ENCODE measurements at places on chromosomes 2 and 18. TPM values are rescaled to one million over a fixed set of nuclear protein-coding genes. Genes with fewer than 3 reads are reported as not detected.

DNA sequence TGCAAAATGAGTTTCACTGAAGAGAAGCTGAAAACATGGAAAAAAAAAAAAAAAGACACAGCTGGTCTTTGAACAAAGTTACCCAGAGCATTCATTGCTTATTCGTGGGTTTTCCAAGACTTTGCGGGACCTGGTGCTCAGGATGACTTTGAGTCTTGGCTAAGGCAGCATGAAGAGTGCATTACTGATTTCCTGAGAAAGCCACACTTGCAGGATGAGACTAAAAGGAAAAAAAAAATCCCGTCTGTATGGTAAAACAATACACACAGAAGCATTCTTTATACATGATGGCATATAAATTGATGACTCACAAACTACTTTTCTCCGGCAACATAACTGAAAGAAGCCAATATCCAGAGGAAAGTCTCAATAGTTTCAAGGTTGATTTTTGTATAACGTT, 195.4 kb downstream of the SPP2 start:
- DNase-seq, result no peak

DNA sequence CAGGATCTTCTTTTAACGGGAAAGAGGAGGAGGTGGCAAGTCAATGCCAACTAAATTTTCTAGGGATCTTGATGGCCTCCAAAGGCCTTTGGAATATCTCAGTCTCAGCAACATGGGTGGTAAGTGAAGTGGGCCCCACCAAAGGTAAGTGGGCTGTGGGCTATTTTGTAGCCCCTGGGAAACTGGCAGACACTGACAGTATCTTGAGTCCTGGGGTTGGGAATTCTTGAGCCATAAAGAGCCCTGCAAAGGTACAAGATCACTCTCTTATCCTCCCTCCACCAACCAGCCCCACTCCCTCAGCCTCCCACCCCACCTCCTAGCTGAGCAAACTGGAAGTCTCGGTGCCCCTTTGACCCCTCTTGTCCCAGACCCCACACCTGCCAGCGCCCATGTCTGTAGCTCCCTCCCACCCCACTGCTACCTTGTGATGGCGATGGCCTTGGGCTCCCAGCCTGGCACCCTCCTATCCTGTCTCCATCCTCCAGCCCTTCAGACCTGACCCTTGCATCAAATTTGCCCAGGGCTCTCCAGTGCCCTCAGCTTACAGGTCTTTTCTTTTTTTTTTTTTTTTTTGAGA, 8.5 kb downstream of the ATP6V1B1 start:
- DNase-seq, result no peak

- DNase-seq, result no peak
These were observed 374.7 kb downstream of the TNS1 start for GRCh38 chr2:217628061-217628460.

GRCh38 chr18:79490626-79491041, 94.9 kb downstream of the NFATC1 start:
- no peak for DNase-seq

- no peak for DNase-seq
These were observed 81.5 kb downstream of the EFEMP1 start for GRCh38 chr2:55842046-55842445.

GRCh38 chr18:2978208-2978607, 34.7 kb downstream of the LPIN2 start:
- DNase-seq, result no peak

- DNase-seq, result no peak
These were observed 812.7 kb downstream of the DCDC2C start for GRCh38 chr2:4515871-4516761.

DNA sequence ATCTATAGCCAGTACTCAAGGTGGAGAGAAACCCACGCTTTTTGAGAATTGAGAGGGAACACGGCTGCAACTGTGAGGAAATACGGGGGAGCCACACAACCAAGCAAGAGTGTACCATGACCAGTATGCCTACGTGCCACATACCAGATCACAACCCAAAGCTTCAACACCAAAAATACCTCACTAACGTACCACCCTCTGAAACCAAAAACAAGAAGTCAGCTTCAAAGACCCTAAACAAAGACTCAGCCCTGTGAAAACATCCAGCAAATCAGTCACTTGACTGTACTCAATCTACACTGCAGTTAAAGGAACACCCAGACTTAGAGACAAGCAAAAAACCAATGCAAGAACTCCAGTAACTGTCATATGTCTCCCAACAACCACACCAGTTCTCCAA, 17.0 kb downstream of the RNU4ATAC start:
- DNase-seq, result no peak

GRCh38 chr2:794554-795241, 117.5 kb upstream of the TMEM18 start:
- DNase-seq, result no peak

DNA sequence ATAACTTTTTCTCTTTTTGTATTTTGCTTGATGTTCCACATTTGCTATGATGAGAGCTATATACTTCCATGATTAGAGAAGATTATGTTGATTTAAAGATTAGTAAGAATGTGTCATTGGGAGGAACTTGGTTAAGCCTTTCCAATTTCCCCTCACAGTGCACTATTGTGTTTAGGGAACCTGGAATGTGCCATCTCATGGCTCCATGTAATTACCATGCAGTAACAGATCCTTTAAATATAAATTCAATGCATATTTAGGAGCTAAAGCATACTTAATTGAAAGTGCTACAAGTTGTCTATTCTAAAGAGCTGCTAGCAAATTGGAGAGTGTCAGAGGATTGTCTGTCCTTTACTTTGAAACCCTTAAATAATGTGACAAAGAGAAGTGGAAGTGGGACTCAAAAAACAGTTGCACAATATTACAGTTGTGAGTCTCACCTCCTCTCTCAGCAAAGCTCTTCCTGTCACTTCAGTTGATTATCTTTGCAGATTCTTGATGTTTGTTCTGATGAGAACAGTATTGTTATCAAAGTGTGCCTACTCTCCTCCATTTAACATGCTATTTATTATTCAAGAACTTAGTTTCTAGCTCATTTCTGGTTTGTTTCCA, 1162.7 kb upstream of the ZEB2 start:
- no peak for DNase-seq

DNA sequence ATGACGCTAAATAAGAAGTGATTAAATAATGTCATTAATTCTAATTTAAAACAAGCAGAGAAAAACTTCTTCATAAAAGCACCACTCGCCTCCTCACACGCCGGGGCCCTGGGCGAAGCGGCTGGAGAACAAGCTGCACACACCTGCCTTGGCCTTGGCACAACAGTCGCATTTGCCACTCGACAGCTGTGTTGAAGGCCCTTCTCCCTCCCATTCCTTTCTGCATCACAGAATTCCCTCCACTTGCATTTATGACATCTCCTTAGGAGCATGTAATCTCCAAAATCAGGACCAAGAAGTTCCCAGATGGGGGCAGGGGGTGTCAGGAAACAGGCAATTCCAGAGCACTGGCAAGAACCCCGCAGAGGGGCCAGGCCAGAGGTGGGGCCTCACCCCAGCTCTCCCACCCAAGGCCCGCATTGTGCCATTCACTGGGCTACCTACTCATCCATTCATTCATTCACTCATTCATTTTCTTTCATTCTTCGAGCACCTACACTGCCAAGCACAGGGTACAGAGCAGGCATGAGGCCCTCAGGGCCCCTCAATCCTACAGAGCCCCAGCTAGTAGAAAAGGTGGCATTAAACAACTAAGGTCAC, 6.4 kb downstream of the HDAC4 start:
- no peak for DNase-seq

- DNase-seq, result no peak
These were observed 1.0 kb upstream of the ARHGEF4 start for GRCh38 chr2:130835766-130836015.

DNA sequence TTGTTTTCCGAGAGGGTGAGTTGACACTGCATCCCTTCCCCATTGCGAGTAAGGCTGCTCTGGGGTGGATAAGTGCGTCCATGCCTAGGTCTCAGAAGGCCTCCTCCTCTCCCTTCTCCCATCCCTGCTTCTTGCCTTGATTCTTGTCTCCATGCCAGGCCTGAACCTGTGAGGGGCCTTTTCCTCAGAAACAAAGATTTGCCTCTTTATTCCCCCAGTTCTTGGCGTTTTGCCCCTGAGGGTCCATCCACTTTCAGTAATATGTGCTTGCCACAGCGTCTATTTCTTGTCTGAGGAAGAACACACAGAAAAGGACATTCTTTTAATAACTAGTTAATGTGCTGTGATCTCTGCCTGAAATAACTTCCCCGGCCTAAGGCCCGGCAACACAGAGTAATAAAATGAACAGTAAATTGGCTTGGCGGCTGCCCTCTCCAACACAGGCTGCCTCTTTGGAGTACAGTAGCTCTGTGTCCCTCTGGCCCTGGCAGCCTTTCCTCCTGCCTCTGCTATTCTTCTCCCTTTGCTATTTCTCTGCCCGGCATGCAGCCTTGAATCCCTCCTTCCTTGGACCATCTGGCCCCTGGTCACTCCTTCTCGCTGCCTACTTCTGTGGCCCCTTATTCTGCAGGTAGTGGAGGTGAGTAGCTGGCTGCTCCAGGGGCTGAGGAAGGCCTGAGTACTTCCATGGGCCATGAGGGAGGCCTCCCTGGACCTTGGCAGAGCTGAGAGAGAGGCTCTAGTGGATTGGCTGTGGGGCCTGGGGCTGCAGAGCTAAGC, 4.4 kb downstream of the EHD3 start:
- DNase-seq, result no peak

DNA sequence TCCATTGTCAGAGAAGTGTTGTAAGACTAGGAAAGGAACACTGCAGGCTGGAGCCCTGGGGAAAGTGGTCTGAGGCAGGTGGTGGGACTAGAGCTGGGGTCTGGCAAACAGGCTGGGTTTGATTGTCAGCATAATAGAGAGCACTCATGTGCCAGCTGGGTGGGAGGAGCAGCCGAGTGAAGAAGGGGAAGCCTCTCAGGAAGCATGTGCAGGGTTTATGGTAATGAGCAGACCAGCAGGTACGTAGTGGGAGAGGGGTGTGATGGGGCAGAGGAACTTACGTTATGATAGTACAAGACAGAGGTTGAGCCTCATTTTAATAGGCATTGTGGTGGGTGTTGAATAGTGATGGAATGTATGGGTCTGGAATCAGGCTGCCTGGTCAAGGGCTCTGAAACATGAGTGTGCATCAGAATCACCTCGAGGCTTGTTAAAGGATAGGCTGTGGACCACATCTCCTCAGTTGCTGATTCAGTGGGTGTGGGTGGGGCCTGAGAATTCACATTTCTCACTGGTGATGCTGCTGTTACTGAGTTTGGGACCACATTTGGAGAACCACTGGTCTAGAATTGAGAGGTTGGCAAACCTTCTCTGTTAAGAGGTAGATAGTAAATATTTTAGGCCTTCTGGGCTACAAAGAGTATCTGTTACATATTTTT, 1.7 kb upstream of the MGAT5 start:
- DNase-seq, result no peak

DNA sequence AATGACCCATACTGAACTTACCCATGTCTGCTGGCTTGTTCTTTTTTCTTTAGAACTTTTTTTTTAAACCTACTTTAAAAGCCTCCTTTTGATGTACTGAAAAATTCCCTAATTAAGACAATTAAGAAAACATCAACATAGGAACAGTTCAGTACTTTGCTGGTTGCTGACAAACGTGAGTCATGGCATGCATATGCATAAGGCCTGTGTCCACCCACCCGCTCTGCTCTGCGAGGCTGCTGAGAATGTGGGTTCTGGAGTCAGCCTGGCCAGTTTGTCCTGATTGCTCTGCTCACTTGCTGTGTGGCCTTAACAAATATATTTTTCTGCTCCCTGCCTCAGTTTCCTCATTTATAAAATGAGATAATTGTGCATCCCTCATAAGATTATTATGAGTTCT, 27.3 kb downstream of the LAMA3 start:
- no peak for DNase-seq

GRCh38 chr2:21422050-21422449, 298.3 kb downstream of the TDRD15 start:
- no peak for DNase-seq

DNA sequence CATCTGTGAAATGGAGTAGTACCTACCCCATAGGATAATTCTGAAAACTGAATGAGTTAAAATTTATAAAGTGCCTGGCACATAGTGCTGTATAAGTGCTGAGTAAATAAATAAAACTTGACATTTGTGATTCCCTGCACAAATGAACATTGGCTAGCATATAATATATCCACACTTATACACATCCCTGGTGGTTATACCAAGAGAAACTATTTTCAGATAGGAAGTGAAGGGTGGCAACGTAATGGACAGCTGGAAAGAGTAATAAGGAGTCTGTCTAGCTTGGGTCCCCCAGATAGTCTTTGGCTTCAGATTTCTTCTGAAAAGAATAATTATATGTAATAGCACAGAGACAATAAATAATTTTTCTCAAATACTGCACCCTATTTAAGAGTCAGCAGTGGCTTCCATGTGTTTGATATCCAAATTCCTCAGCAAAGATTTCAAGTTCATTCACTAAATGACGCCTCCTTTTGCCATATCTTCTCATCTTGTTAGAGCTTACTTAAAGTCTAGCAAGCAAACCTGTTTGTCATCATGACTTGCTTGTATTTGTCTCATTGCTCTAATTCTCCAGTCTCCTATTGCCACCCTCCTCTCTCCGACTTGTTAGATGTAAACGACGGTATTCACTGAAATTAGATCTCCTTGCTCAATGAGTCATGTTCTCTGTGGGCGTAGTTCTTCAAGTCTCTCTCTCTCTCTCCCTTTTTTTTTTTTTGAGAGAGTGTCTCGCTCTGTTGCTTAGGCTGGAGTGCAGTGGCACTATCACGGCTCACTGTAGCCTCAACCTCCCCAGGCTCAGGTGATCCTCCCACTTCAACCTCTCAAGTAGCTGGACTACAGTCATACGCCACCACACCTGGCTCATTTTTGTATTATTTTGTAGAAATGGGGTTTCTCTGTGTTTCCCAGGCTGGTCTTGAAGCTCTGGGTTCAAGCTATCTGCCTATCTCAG, 8.7 kb upstream of the ADGRF3 start:
- no peak for DNase-seq

- DNase-seq, result no peak
These were observed 72.8 kb downstream of the PLEKHA3 start for GRCh38 chr2:178553047-178553446.

- no peak for DNase-seq
These were observed 2092.7 kb upstream of the PIK3C3 start for GRCh38 chr18:39862341-39862740.

GRCh38 chr2:45860136-45861121, 209.0 kb downstream of the PRKCE start:
- DNase-seq, result peak; percentile 33

DNA sequence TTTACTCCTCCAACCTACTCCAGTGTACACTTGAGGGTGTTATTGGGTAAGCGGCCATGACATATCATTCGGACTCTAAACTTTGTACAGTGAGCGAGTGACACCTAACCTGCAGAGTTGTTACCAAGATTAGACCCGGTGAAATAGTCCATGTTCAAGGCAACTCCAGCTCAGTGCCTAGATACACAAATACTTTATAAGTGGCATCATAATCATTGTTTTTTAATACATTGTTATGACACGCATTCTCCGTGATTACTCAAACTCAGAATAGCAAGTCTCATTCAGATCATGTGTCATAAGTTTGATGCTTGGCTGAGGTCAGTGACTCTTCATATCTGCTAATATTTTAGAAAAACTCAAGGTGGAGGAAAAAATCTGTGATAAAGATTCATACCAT, 597.8 kb downstream of the DCC start:
- no peak for DNase-seq

GRCh38 chr2:150274108-150274507, 213.4 kb downstream of the RND3 start:
- no peak for DNase-seq

Gene ENOSF1
- total RNA-seq, result 104 TPM

Gene PRSS56
- total RNA-seq, result not detected

Gene DQX1
- not detected for total RNA-seq

Gene PDE1A
- 28.2 TPM for total RNA-seq

Gene PLEKHM3
- total RNA-seq, result 25.8 TPM

Gene MC2R
- total RNA-seq, result not detected

Gene SCN3A
- 1.1 TPM for total RNA-seq

Gene CACNB4
- total RNA-seq, result 1.5 TPM

All from omental fat pad (tissue), 4 donors.